ENCODE measurements at places on chromosomes 6 and 20.

DNA sequence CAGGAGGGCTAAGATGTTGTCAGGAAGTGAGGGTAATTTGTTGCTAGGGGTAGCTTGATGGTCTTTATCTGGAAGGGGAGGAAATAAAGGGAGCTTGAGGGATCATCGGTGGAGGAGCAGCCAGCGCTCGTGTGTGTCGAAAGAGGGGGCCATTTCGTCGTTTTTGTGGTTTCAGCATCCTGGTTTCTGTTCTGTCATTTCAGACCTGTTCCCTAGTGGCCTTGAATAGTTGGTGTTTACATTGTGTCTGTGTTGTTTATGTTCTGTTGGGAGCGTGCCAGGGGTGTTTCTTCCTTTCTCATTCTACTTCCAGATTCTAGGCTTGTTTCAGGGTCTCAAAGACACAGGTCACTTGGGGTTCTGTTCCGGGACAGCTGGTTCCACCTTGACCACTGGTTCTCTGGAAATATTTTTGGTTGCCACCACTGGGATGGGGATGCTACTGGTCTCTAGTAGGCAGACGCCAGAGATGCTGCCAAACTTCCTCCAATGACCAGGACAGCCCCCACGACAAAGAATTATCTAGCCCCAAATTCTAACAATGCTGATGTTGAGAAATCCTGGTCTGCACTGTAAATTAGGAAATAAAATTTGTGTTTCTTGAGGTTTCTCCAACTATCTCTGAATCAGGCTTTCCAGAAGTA lies 113.9 kb upstream of the NAA20 start:
- DNase-seq, result no peak

GRCh38 chr6:123518441-123519188 lies 118.1 kb downstream of the TRDN start:
- DNase-seq, result no peak

- DNase-seq, result no peak
Measured at GRCh38 chr6:23754197-23754596, 371.8 kb upstream of the NRSN1 start.

DNA sequence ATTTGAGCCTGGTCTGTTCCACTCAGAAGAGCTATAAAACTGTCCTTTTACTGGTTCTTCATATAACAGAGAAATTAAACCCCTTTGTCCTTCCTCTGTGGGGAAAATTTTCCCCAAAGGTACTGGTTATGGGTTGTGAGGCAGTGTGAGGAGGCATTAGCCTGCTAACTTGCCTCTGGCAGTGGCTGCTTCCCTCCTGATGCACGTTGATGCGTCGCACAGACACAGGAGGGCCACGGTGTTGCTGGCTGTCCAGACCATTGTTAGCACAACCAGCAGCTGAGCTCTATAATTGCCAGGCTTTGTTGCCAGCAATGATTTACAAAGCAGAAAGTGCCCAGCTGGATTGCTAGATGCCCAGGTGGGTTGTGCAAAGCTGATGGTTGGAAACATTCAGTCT lies 10.1 kb downstream of the AAR2 start:
- DNase-seq, result no peak

- DNase-seq, result no peak
Measured at GRCh38 chr6:93624408-93624807, 205.0 kb upstream of the EPHA7 start.

DNA sequence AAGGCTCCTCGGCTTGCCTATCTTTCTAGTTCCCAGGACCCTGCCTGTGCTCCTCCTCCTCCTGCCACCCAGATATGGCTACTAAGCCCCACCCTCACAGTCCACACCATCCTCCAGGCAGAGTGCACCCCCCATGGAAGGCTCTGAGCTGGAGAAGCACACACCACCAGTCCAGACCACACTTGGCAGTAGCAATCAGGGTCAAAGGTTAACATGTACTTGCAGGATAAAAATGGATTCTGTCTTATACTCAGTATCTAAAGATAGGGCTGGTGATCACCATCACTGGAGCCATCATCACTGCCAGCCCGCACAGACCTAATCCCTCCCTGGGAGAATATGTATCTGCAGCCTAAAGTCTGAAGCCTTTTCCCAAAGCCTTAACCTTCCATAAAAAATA lies 83.4 kb downstream of the PRKN start:
- DNase-seq, result no peak

DNA sequence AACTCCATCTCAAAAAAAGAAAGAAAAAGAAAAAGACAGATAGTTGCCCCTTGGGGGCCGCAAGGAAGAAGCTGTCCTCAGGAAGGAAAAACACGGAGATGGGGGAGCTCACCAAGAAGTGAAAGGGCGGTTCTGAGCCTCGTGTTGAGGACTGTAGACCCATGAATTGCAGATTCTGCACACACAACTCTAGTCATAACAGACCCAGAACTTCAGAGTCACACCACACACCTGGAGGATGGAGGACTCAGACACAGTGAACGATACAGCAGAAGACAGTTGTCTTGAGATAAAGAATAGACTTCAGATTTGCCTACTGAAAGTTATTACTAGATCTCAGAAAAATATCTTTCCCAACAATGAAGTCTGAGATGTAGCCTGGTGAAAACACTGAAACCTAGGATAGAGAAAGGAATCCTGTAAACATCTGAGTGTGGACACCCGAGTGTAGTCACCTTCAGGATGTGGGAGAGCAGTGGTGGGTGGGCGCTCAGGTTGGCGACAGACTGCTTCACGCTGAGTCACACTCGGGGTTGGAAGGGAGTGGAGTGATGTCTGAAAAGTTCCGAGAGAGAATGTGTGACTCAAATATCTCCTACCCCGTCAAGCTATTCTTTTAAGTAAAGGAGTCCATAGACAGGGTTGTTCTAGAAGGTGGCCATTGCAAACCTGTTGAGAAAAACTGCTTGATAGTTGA lies 88.1 kb downstream of the MAP3K4 start:
- DNase-seq, result peak; percentile 10

- no peak for DNase-seq
Measured at GRCh38 chr6:147421903-147422302, 86.6 kb upstream of the SAMD5 start.

Data from stimulated activated naive CD8-positive, alpha-beta T cell treated with anti-CD3 and anti-CD28 coated beads, Interleukin-15, amount 100 ng/mL, for 72 hours (primary cell).